ENCODE measurements at places on chromosomes 5 and 9.

DNA sequence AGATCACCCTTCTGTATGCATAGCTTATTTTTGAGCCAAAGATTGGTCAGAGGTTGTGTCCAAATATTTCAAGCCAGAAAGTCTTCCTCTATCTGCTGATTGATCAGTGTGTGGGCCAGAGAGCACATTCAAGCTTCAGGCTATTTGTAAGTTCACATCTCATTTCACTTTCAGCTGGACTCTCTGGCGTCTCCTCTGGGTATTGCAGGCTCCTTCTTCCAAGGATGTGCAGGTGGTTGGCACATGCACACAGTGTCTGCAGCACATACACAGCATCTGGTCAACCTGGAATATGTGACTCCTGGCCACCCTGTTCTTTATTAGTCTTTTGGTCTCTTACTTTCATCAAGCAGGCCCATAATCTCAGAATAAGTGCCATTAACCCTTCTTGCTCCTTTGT, 516.1 kb downstream of the ANXA1 start:
- no peak for DNase-seq

GRCh38 chr5:139670369-139671095, 22.4 kb downstream of the CXXC5 start:
- DNase-seq: peak; percentile 60

- DNase-seq: no peak
Observed at GRCh38 chr5:123700624-123701287, 188.8 kb downstream of the CSNK1G3 start.

GRCh38 chr9:104094534-104095015, 466 bp downstream of the SMC2 start:
- no peak for DNase-seq

DNA sequence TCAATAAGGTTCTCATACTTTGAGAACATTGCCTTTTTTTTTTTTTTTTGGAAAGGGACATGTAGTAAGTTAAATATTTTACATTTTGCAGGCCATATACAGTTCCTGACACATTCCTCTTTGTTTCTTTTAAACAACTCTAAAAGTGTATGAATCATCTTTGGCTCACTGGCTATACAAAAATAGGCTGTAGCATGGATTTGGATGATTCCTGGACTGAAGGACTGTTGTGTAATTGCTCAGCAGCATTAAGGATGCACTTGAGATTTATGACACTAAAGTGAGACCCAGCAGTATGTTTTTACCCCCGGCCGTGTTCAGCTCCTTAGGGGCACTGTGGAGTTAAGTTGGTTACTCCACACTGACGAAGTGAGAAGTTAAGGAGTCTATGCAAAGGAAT, 41.3 kb downstream of the VPS13A start:
- DNase-seq: no peak

GRCh38 chr5:102749416-102750030, 5.6 kb upstream of the PAM start:
- no peak for DNase-seq

GRCh38 chr9:135978642-135979546, 17.7 kb upstream of the UBAC1 start:
- no peak for DNase-seq

GRCh38 chr5:171614971-171615653, 170.5 kb upstream of the SMIM23 start:
- DNase-seq: no peak

DNA sequence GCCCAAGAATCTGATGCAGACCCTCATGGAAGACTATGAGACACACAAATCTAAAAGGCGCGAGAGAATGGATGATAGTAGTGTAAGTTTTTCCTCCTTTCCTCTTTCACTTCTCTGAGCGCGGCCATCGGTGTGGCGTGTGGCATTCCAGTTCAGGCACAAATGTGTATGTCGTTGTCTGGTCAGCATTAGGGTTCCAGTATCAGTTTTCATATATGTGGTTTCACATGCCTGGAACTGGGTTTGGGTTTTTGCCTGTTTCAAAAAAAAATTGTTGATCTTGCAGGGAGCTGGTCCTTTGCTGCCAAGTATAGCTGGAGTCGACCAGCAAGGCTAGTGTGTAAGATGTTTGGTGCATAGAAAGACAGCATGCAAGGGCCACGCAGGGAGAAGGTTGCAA, 51.5 kb downstream of the C9orf152 start:
- no peak for DNase-seq

DNA sequence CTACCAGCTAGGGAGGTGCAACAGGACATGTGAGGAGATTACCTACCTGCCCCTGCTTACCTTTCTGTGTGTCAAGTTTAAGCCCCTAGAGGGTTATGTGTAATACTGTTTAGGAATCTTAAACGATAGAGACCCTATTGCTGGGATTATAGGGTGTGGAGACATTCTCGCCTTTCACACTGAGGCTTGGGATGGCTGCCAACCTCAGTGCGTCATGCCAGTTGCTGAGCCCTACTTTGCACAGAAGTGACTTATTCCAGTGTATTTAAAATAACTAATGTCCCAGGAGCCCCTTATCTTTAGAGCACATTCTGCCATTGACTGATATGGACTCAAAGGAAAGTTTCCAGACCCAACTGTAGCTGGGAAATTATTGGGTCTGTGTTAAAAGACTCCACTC, 76.6 kb upstream of the XPA start:
- DNase-seq: no peak

GRCh38 chr5:51279983-51280706, 103.1 kb upstream of the ISL1 start:
- DNase-seq: no peak
